ENCODE measurements at places on chromosomes 4 and X.

DNA sequence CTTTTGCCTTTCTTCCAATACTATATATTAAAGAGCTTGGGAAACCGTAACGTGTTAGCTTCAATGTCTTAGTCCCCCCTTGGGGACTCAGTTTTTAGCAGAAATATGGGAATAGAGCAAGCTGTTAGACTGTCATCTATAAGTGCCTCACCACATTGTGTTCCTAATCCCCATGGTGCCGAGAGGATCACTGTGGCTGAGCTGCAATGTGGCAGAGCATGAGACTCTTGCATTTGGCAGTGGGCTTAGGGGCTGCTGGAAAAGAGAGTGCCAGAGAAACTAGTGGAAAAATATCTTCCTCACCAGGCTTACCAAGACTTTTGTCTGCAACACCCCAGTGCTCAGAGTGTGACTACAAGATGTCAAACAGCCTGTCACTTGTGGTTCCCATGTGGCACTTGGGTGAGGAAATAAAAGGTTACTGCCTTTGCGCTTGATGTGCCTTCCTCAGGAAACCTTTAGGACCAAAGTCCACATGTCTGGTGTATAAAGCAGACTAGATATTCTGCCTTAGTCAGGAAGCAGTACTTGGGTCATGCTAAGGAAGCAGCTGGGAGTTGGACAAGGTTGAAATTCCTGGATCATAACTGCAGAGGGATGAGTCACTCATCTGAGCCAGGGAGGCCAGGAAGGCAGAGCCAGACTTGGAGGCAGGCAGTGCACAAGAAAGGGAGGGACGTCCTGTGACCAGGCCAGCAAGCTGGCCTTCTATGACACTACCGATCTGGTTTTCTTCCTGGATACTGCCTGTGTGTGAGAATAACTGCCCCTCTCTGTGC, 9.7 kb upstream of the MAGEA4 start:
- no peak for DNase-seq

GRCh38 chrX:46380148-46380752, 165.0 kb downstream of the ZNF674 start:
- no peak for DNase-seq

DNA sequence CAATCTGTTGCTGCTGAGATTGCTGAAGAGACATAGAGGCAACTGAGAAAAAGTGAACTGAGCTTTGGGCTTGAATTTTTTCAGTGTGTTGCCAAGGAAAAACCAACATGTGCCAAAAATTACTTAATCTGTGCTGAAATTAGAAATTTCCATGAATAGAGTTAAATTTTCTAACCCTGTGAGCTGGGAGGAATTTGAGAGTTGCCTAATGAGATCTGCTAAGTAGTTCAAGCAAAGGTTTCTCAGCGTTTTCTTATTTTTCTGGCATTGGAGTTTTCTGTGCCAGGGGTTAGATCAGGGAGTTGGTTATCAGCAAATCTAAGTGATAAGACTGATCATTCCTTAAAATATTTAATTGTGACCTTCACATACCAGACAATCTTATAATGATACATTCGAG, 457.5 kb upstream of the GNPDA2 start:
- DNase-seq, result no peak

- no peak for DNase-seq
These were observed 77.6 kb downstream of the ATG4A start for GRCh38 chrX:108168961-108169740.

GRCh38 chr4:83179205-83179604, 64.7 kb upstream of the PLAC8 start:
- DNase-seq, result no peak

DNA sequence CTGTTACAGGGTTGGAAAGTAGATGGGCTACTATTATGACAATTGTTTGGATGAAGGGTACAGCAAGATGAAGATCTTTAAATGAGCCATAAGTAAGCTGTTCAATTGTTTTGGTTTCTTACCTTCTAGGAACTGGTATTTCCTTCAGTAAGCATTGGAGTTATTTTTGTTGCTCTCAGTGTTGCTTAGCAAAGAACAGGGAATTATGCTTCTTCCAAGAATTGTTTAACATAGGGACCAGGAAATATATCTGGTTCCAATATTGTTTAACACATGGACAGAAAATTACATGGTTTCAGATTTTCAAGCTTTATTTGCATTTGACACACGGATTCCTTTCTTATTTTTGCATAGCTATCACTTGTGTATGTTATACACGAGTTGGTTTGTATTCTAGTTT, 1999.0 kb downstream of the ARAP2 start:
- DNase-seq, result no peak

GRCh38 chr4:124322234-124323065, 390.1 kb downstream of the ANKRD50 start:
- DNase-seq, result no peak

GRCh38 chrX:11462648-11463047, 169.4 kb downstream of the AMELX start:
- DNase-seq, result no peak

DNA sequence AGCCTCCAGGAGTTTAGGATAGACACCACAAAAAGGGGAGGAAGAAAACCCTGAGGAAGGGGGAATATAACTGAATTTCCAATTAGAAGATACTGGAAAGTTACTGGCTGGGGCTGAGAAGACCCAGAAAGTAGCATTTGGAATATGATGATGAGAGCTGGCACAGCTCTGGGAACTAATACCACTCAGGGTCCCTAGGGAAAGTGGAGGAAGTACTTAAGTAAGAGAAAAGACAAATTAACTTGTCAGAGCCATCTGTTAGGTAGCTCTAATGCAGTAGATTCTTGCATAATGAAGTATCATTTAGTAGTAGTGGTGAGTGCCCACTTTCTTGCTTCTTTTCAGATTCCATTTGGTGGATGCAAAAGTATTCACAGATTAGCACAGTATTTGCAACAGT, 90.8 kb upstream of the TSPAN5 start:
- no peak for DNase-seq

DNA sequence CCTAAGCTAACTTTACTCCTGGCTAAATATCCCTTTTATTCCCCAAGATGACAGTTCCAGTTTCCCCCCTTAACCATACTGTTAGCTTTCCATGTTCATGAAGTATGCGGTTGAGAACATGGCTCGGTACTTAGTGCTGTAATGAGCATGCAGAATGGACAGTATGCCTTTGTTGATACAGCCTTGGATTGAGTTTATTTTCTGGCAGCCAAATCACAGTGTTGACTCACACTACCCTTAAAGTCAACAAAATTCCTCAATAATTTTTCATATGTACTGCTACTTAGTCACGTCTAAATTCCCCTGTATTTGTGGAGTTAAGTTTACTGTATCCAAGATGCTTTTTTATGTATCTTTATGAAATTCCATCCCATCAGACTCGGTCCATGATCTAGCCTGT, 1.4 kb upstream of the VEGFC start:
- no peak for DNase-seq

GRCh38 chr4:139018501-139018900, 2.9 kb downstream of the NOCT start:
- no peak for DNase-seq

- DNase-seq, result no peak
These were observed 3.0 kb upstream of the ATP1B4 start for GRCh38 chrX:120358737-120359456.

GRCh38 chr4:159435561-159436023, 332.7 kb downstream of the RAPGEF2 start:
- no peak for DNase-seq

DNA sequence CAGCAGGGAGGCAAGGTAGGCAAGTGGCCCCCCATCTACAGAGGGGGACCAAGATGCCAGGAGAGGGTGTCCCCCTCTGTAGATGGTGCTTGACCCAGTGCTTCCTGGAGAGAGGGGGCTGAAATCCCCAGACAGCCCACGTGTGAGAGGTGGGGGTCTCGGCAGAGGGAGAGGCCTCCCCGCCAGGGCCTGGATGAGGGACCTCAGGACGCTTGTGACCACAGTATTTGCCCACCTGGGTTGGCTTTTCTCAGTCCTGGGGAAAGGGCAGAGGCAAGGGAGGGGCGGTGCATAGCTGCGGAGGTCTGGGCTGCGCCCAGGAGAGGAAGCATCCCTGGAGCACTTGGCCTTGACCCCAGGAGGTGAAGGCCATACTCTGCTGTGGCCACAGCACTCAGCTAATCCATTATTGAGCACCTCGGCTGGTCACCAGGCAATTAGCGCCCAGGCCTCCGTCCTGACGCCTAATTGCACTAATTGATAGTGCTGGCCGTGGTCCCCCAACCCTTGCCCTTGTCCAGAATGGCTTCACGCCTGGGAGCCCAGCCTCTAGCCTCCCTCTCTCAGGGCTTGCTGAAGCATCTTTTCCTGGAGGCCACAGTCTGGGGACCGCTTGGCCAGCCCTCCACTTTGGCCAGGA, 30.7 kb downstream of the HMX1 start:
- no peak for DNase-seq

- no peak for DNase-seq
These were observed 13.5 kb downstream of the NSUN7 start for GRCh38 chr4:40763228-40763716.

GRCh38 chrX:155745792-155746191, 133.0 kb upstream of the TMLHE start:
- no peak for DNase-seq

Data from stimulated activated CD8-positive, alpha-beta memory T cell treated with anti-CD3 and anti-CD28 coated beads, Interleukin-15, amount 100 ng/mL, for 24 hours (primary cell).